ENCODE measurements at places on chromosomes 11 and 22.

GRCh38 chr22:30485362-30485988, 13.7 kb upstream of the SEC14L3 start:
- peak; percentile 59 for DNase-seq

DNA sequence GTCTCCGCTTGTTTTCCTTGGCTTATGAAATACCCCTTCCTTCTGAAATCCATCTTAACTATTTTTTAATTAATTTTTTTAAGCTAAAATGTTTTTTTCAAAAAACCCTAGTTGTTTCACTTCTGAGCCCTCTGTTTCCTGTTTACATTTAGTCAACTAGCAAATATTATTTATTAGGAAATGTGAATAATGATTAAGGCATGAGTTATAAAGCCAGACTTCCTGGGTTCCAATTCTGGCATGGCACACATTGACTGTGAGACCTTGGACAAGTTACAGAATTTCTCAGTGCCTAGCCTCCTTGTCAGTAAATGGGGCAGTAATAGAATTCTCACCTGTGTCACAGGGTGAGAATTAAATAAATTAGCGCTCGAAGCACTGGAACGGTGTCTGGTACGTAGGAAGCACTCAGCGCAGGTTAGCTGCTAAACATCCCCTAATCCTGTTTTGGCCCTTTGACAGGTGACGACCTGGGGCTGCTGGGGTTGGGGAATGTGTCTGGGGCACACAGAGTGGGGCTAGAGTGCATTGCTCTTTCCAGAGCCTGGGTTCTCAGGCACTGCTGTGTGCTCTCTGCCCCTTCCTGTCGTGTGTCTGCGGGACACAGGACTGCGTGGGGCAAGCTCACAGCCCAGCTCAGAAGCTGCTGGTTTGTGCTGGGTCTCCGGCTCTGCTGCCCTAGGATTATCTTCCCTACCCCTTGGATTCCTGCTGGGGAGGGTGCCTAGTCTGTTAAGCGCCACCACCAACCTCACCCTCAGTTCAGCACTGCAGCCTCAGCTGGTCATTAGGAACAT, 13.1 kb downstream of the PANX1 start:
- no peak for DNase-seq

- peak; percentile 27 for DNase-seq
These were observed 716 bp downstream of the AMOTL1 start for GRCh38 chr11:94768602-94769541.

- DNase-seq = no peak
These were observed 44.9 kb upstream of the VSTM5 start for GRCh38 chr11:93895106-93895862.

DNA sequence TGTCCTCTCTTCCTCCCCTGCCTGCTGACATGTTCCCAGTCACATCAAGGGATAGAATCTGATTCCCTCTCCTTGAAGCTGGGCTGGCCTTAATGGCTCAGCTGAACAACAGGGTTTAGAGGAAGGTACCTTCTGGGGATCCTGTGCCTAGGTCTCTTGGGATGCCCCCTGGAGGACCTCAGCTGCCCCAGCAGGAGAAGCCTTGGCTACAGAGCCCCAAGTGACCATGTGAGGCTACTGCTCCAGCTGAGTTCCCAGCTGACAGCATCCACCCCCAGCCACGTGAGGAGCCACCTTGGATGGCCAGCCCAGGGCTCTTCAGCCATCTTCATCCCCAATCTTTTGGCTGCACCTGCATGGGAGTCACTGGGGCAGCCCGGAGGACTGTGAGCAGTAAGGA, 1499.3 kb downstream of the TBC1D22A start:
- DNase-seq = no peak

DNA sequence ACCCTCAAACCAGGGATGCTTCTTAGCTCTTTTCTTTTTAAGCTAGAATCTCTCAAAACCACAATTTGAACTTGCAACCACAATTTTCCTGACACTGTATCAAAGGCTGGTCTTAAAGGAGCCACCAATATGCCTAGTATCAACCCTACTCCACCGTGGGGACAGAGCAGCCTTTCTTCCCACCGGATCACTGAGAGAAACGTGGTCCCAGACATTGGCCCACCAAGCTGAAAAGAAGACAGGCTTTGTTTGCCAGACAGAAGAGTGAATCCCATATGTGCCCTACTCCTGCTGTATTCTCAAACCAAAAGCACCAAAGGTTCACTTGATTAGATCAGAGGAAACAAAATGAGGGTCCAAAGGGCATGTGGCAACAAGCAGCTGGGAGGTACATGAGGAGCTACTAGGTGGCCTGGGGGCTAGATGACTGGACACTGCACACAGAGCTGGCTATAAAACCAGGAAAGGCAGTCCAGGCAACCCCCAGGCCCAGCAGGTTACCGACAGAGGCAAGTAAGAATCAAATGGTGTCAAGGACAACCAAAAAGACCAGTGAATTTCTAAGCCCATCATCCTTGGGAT, 3.6 kb upstream of the VWCE start:
- no peak for DNase-seq

DNA sequence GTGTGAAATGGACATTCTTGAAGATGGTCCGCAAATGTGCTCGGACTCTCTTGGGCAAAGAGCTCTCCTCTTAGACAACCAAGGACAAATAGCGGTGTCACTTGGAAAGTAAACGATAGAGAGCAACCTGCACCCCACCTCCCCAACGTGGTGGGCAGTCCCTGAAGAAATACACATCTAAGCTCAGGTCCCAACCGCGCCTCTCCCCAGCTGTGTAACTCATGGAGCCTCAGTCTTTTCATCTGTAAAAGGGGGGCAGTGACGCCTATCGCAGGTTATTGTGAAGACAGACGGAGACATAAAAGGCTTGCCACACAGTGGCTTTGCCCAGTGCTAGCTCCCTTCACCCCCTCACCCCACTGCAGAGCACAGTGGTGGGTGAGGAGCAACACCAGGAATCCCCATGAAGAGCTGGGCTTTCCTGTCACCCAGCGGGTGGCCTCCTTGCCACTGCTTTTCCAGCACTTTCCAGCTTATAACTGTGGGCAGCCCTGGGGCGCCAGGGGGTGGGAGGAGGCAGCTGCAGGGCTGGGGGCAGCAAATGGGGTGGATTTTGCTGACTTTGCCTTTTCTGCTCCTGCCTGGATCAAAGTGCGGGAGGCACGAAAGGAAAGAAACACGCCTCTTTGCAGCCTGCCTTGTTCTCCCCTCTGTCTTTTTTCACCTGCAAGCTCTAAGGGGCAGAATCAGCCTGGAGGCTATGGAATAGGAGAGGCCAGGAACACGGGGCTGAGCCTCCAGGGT, 73.7 kb upstream of the TSPAN18 start:
- DNase-seq = no peak

DNA sequence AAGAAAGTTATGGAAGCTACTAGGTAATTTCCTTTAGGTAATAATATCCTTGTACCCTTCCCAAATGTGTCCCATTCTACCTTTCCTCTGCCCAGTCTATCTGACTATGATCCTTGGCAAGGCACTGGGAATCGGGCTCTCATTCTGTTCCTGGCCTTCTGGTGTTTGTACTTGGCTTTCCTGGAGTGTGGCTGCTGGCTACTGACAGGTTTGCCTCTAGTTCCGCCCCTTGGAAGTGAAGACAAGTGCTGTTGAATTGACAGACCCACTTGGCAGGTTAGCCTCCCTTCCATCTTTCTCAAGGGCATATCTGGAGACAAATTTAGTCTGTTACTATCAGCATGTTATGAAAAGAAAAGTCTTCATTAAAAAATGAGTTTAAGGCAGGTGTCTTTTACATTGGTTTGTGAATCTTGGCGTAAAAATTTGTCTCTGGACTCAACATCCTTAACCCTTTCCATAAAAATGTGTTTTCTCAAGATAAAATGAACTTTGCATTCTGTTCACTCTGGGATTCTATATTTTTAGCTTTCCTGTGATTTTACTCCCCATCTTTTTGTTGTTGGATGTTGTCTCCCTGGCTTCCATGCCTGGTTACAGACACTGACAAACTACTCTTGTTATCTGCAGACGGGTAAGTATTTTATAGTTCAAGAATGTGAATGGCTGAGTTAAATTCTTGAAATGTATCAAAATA, 287.4 kb upstream of the PDGFD start:
- DNase-seq = no peak

GRCh38 chr11:72581067-72581466, 93.2 kb downstream of the PDE2A start:
- DNase-seq = no peak

DNA sequence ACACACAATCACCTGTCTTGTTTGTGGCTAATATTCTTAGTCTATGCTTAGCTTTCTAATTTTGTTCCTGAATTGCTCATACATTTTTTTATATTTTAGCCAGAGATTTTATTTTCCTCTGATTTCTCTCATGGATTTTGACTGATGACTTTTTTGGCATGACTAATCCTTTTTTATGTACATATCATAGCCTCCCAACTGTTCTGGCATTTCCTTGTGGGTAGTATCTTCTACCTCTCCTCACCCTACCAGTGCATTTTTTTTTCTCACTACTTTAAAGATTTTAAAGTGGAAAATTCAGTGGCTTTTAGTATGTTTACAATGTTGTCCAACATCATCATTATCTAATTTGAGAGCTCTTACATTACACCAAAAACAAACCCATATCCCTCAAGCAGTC, 84.4 kb upstream of the TENM4 start:
- no peak for DNase-seq

- no peak for DNase-seq
These were observed 141.6 kb downstream of the BUD13 start for GRCh38 chr11:116631201-116631600.

DNA sequence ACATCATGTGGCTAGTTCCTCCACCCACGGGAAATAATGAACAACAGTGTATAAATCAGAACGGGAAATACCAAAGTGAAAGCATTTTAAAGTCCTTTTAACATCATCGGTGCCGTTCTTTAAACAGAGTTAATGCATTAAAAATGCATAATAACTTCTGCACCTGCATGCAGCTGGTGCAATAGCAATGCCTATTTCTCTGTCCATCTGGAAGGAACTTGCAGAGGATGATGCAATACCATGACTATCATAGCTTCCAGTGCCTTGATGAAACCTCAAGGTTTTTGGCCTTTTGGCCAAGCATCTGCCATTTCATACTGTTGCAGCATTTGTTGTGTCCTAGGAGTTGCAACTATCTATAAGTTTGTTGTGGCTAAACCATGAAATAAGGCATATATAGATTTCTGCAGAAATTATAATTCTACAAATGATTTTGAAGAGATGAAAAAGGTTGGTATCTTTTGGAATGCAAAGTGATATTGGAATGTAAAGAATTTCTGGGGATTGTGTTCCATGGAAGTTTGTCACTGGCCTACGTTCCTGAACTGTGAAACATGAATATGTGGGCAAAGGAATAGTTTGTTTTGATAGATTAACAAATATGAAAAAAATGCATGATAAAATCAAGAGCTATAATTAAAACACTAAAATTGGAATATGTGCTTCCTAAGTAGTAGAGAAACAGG, 9.8 kb upstream of the EIF3F start:
- no peak for DNase-seq

DNA sequence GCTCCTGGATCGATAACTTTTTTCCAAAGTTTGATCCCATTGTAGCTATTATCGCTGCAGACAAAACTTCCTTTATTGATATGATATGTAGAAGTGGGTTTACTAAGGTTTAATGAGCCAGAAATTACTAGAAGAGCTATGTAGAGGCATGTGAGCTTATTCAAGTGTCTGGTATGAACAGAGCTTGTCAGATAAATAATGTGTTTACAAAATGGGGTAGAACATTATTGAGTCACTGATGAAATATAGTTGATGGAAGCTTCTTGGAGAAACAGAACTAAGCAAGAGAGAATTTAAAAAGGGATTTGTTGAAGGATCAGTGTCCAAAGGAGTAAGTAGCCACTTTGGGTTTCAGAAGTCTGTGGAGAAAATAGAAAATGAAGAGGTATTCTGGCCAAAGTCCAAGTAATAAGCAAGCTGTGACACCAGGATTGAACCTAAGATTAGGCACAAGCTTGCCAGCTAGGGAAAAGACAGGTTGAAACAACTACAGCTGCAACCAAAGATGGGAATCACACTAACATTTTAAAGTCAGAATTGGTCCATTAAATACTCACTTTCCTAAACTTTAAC, 104.3 kb downstream of the MAML2 start:
- no peak for DNase-seq

GRCh38 chr11:106879832-106880546, 138.3 kb downstream of the GUCY1A2 start:
- DNase-seq = no peak

GRCh38 chr11:120261321-120261720, 21.4 kb downstream of the POU2F3 start:
- DNase-seq = no peak
